ENCODE measurements at places on chromosomes 6 and 20.

DNA sequence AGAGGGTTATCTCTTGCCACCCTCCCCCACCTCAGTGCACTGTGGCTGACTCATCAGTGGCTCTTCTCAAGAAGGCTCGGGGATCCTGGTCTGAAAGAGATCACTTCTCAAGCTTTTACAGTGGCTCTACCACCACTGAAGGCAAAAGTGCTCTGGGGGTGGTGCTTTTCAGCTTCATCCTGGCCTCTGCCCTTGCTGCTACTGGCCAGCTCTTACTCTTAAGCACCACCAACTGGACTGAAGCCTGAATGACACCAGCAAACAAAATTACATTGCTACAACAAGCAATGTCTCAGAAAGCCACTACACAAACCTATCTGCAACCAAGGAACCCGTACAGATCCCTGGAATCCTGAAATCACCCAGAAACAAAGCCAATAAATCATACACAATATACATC is 402.1 kb downstream of the EPHA7 start:
- DNase-seq, result no peak

DNA sequence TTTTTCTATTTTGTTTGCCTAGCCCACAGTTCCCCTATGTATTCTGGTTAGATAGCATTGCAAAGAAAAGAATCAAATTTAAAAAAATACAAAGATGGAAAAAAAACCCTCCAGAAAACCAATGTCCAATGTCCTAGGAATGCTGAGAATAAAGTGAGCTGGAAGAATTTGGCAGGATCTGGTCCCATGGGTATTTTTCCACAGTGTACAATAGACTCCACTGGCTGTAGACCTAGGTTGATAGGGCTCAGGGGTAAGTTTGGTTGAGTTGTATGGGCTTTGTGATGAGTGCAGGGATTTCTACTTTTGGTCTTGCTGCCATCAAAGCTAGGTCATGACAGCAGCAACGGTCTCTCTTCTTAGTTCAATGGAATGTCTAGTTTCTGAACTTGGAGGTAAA is 41.5 kb downstream of the SLC22A2 start:
- peak; percentile 13 for DNase-seq

- DNase-seq, result no peak
Observed at GRCh38 chr6:80921861-80922460, 815.5 kb downstream of the BCKDHB start.

- no peak for DNase-seq
Observed at GRCh38 chr6:82419132-82419581, 55.5 kb downstream of the TPBG start.

- peak; percentile 53 for DNase-seq
Observed at GRCh38 chr6:156963712-156964700, 186.8 kb downstream of the ARID1B start.

DNA sequence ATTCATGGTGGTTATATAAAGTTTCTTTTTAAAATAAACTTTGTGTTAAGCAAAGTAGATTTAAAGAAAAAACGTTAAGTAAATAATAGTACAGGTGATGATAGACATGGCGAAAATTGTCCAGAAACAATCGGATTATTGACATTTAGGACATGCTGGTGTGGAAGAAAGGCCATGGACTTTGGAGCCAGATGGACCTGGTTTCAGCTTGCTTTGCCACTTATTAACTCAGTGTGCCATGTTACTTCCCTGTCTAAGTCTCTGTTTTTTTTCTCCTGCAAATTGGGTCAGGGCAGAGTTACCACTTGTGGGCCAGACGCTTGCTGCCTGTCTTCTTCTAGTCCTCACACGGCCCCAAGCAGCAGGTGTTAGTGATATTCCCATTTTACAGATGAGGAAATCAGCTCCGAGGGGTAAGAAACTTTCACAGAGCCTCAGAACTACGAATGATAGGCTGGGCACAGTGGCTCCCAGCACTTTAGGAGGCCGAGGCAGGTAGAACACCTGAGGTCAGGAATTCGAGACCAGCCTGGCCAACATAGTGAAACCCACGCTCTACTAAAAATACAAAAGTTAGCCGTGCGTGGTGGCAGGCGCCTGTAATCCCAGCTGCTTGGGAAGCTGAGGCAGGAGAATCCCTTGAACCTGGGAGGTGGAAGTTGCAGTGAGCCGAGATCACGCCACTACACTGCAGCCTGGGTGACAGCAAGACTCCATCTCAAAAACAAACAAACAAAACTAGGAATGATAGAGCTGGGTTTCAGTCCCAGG is 12.4 kb downstream of the KIF3B start:
- DNase-seq, result no peak

DNA sequence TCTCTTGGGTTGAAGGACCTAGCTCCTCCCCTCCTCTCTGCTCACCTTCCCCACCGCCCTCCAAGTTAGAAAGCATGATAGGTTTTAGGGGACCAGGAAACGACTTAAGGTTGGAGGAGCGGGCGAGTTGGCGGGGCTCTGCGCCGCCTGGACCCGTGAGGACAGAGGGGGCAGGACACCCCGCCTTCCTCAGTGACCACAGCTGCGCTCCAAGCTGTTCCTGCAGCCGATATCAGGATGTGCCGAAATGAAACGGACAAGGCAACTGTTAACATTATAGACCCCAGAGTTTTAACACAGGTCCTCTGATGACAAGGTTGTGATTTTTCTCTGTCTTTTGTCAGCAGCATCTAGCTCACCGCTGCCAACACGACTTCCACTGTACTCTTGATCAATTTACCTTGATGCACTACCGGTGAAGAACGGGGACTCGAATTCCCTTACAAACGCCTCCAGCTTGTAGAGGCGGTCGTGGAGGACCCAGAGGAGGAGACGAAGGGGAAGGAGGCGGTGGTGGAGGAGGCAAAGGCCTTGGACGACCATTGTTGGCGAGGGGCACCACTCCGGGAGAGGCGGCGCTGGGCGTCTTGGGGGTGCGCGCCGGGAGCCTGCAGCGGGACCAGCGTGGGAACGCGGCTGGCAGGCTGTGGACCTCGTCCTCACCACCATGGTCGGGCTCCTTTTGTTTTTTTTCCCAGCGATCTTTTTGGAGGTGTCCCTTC is at the start of gene GRM1:
Gene GRM1 (plus strand): TSS at position 212 of the 722 bp plus-strand sequence. CDS start 456 bp downstream, at position 668.
- DNase-seq, result no peak

GRCh38 chr6:26272171-26272637 is 92.8 kb upstream of the BTN3A2 start:
- no peak for DNase-seq

DNA sequence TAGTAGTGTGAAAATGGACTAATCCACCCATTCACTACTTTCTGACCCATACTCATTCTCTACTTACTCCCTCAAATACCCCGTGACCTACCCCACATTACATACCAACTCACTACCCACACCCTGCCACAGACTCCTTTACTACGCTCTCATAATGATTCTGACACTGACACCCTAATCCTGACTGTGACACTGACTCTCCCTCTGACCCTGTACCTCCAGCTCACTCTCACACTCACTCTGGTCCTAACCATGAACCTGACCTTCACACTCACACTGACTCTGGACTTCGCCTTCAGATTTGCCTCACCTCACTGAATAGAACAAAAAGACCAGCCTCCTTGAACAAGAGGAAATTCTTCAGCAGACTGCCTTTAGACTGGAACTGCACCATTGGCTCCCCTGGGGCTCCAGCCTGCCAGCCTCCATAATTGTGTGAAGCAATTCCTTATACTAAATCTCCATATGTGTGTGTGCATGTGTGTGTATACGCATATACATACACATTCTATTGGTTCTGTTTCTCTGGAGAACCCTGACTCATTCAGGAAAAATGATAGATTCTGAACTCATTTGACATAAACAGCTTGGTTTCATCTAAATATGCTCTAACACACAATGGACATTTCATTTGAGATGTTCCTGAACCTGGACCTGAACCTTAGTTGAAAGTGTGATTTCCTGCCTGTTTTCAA is 10.5 kb upstream of the ZNF343 start:
- DNase-seq, result peak; percentile 86

DNA sequence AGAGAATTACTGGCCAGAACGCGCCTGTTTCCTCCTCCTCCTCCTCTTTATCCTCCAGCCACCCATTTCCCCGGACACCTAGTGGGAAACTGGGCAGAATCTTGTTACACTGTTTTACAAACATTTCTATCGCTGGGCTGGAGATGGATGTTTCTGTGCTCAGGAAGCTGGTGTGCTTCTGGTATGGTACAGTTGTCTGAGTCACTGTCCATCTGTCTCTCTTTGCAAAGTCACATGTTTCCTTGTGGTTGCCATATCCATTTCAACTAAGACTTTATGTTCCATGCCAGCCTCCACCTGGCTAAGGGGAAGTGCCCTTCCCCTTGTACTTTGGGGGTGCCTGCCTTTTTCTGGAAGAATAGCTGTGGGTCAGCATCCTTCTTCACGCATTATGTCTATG is 52.9 kb upstream of the SLC22A16 start:
- DNase-seq, result no peak

DNA sequence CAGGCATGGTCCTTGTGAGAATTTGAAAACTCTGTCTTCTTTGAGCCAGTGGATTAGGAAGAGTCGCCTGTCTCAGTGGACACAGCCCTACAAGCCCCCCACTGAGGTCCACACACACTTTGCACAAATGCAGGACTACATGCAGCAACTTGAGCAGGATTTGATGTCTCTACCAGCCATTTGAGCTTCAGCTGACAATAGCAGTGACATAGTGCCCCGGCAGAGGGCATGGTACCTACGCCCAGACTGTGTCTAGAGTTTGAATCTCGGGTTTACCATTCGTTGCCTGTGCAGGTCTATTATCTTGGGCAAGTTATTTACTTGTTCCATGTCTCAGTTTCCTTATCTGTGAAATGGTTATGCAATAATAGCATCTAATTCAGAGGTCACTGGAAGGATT is 580.1 kb downstream of the TFAP2B start:
- no peak for DNase-seq

DNA sequence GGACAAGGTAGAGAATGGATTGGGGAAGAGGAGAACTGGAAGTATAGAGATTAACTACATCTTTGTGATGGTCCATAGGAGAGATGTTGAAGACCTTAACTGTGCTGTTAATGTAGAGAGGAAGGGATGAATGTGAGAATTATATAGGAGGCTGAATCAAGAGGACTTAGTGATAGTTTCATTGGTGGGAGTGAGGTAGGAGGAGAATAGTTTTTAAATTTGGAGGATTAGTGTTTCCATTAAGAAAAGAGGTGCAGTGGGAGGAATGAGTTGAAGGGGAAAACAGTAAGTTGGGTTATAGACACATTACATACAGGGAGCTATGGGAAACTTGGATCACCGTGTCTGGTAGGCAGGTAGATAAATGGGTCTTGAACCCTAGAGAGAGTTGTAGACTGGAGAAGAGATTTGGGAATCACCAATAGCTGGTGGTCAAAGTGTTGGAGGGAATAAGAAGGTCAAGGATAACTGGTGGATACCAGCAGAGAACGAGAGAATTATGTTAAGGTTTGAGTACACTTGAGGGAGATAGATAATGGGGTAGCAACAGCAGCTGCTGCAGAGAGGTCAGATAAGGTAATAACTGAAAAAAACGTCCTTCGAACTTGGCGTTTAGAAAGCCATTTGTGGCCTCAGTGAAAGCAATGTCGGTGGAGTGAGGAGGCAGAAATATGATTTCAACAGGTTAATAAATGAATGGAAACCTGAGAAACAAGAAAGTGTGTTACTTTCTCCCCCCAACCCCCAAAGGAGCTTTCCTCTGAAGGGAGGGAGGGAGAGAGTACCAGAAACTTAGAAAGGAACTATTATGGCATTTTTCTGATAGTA is 3.1 kb downstream of the C6orf89 start:
- DNase-seq, result no peak

DNA sequence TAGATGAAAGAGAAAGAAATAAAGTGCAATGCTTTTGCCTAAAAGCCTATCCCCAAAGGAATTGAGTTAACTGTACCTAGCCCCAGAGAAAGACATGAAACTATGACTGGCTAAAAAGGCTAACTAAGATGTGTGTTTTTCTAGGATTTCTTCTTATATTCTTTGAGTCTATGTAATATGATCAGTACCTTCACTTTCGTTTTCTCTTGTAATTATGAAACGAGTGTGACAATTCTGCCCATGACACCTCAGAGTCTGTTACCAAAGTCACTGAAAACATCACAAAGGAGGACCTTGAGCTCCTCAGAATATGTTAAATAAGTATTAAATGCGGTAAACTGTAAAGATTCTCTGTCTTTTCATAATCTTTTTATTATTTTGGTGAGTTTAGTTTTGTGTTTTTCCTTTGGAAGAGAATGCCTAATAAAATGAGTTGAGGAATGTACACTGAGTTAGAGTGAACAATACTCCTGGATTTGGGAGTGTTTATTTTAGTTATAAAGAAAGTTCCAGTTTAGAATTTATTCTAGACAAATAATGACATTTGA is 141.3 kb downstream of the FUT9 start:
- no peak for DNase-seq

DNA sequence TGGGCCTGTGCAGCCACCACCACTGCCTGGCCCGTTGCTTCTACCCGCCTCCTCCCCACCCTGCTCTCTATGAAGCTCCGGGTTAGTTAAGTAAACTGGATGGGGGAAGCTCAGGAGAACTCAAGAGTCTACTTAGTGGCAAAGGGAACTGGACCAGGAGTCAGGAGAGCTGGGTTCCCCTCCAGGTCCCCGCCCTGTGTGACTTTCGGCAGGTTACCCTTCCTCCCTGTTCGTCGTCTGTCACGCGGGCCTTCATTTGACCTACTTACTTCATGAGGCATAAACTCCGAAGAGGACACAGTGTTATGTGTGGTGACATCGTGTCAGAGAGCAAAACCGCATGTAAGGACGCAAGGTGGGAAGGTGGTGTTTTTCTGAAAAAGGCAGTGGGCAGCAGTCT is 75.3 kb downstream of the TCP11 start:
- no peak for DNase-seq

GRCh38 chr6:33113755-33114154 is 38.0 kb downstream of the HLA-DPB1 start:
- no peak for DNase-seq

DNA sequence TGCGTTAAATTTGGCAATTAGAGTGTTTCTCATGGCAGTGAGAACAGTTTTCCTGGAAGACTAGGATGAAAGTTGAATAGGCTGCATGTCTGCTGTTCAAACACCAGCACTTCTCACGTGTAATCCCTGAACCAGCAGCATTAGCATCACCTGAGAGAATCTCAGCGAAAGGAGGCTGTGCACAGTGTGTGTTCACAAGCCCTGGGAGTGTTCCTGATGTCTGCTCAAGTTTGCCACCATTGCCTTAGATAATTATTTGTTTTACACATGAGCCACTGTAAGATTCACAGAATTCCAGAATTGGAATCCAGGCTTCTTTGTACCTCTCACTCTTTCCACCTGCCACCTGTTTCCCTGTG is 117.3 kb downstream of the JARID2 start:
- DNase-seq, result no peak

- DNase-seq, result no peak
Observed at GRCh38 chr20:49210757-49211110, 8.5 kb upstream of the DDX27 start.

- no peak for DNase-seq
Observed at GRCh38 chr6:111804627-111805235, 68.5 kb downstream of the FYN start.
